ENCODE measurements at places on chromosomes 12 and 14.

- no peak for DNase-seq
Observed at GRCh38 chr14:100392356-100392755, 69.2 kb downstream of the SLC25A47 start.

DNA sequence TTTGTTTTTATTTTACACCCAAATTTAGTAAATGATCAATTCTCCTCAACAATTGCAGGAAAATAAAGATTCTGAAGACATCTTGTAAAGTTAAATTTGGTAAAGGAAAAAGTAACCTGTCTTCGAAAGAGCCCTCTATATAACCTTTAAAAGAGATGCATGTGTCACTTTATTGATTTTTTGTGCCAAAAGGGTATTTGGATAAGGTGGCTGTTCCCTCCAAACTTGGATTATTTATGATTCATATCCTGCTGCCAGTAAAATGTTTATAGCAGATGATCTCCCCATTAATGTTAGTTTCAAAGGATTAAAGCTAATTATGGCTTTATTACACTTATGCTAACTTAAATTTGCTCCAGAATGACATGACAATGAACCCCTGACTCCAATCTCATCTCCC is 98.8 kb downstream of the DUSP6 start:
- DNase-seq: no peak

DNA sequence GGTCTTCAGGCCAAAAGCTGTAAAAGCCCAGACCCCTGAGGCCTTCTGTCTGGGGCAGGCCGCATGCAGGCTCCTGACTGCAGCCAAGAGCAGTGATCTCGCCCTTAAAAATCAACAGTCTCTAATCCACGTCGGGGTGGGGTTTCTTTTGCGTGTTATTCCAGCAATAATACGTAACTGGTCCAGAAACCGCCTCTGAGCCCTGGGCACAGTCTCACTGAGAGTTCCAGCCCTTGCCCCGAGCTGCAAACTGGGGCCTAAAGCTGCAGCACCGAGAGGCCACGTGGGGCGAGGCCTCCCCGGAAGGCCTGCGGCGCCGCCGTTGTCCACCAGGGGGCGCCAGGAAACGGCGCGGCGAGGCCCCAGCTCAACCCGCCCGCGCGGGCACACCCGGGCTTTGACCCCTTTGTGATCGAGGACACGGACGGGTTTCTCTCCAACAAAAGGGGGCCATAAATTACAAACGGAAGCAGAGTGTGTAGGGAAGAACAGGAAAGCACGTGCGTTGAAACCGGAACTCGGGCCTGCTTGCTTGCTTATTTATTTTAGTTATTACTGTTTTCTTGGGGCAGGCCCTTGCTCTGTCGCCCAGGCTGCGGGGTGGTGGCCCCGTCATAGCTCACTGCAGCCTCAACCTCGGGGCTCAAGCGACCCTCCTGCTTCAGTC is 87.2 kb downstream of the NINJ2 start:
- peak; percentile 69 for DNase-seq

DNA sequence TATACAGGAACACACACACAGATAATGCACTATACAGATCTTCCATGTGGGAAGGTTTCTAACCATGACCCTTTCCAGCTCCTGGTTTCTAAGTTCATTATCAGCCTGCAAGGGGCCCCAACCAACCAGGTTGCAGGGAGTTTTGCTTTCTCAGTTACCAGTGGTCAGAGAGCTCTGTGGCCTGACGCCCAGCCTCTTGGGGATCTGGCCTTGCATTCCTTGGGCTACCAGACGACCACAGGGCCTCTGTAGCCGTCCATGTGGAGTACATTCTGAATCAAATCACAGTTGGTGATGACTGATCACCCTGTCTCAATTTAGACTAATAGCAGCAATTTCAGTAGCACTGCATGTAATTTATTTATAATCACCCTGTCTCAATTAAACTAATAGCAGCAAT is 47.5 kb downstream of the PAH start:
- DNase-seq: no peak

Measured in stimulated activated CD8-positive, alpha-beta memory T cell treated with anti-CD3 and anti-CD28 coated beads, Interleukin-7, amount 100 ng/mL, for 1 hour (primary cell).